NCI-H524 treated with DMSO at 0.1 percent for 48 hours (cell line): ENCODE measurements at places on chromosomes 5 and 9.

GRCh38 chr9:14180093-14180959 is 133.6 kb downstream of the NFIB start:
- DNase-seq: no peak

DNA sequence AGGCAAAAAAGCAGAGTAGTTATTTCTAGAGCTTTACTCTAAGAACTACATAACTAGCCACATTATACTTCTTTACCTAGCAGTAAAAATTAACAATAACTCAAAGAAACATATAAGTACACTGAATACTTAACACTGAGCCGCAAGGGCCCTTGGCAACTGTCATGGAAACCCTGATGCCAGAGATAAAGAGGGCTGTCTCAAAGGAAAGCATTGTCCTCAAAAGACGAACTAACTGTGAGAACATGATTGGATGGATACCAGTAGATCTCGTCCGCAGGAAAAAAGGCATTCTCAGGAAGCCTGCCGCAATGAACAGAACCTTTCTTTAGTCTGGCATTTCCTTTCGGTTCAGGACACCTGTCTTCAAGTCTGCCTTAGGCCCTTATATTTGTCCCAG is 379.0 kb upstream of the SLC30A5 start:
- DNase-seq: no peak

DNA sequence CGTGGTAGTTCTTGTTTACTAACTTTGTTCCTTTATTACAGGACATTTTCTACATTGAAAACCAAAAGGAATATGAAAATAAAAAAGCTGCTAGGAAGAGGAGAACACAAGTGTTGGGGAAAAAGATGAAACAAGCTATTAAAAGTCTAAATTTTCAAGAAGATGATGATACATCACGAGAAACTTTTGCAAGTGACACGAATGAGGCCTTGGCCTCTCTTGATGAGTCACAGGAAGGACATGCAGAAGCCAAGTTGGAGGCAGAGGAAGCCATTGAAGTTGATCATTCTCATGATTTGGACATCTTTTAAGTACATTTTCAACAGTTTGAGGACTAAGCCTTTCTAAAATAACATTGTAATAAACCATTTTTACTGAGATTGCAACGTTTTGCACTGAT is 23.8 kb downstream of the PHAX start:
- no peak for DNase-seq

DNA sequence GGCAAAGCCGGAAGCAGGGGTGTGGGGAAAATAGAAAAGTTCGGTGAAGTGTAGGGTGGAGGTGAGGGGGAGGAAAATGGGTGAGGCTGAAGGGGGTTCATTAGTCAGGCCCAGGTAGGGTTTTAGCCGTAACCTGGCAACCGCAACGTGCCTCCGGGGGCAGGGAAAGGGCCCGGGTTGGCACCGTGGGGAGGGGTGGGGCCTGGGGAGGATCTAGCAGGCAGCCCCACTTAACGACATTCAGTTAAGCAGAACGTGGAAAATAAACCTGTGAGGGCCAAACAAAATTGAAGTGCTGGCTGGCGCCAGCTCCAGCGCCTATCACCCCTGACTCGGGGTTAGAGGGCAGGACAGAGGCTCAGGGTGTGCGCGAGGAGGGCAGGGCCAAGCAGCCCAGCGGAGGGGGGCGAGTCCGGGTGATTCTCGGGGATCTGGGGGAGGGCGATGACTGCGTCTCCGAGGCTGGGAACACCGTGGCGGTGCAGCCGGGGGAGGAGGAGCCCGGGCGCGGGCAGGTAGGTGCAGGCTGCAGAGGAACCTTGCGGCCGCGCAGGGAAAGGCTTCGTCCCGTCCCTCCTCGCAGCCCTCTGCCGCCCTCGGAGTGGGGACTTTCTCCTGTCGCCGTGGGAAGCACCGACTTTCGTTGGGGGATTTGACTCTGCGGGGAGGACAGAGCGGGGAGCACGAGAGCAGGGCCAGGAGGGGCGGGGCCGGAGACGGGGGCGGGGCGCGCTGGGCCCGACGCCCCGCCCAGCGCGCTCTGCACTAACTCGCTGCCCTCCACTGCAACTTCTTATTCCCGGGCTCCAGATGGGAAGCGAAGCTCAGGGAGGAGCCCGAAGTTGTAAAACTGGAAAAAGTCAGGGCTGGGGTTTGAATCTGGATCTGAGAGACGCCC is 5.1 kb downstream of the RGS14 start:
- DNase-seq: no peak

DNA sequence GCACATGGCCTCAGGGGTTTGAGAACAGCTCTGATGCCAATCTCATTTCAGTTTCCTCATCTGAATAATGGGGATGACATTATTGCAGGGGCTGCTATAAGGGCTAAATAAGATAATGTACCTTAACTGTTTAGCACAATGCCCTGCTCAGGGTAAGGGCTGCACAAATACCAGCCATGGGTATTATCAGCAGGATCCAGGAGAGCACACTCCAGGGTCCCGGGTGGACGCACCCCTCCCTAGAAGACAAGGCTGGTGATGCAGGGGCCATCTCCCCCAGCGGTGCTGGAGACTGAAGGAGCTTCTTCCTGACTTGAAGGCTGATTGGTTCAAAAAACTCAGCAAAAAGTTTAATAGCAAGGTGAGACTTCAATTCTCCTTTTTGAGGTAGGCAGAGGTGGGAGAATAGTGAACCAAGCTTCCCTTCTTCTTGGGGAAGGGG is 2.7 kb upstream of the CXXC5 start:
- DNase-seq: no peak

DNA sequence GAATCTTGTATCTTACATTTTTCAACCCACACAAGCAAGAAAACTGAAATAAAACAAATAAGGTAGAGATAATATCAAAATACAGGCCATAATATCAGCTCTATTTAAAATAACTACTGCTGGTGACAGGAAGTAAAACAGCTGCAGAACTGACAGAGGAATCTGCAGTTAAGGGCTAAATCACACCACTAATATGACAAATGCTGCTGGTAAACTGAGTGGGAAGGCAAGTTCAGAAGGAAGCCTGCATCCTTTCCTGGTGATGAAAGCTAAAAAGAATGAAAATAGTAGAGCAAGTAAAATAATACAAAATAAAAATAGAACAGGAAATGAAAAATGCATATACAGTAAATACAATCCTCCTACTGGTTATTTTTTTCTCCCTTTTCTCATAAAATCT is 1293.7 kb upstream of the C9orf72 start:
- DNase-seq: no peak

GRCh38 chr9:89842267-89842768 is 237.5 kb downstream of the GADD45G start:
- no peak for DNase-seq

DNA sequence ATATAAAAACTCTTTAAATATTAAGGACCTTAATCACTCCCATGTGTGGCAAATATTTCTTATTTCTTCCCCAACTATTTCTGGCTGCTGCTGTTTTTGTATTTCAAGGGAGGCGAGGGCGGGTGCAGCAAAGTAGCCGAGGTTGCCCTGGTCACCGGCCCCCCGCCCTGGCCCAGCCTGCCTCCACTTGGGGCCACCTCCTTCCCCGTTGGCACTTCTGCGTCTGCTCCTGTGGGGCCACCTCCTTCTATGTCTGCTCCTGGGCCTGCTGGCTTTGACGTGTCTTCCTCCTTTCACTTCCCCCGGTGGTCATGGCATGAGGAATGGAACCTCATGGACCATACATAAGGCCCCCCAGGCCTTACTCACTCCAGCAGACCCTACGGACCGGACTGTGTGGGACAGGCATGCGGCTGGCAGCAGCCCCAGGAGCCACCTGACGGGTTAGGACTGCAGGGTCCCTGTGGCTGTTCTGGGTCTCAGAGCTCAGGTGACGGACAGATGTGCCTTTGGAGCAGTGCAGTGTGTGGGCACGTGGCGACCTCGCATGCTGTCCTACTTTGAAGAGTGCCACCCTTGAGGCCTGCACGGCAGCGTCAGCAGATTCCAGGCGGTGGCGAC is 5.8 kb upstream of the ENTPD8 start:
- DNase-seq: no peak

DNA sequence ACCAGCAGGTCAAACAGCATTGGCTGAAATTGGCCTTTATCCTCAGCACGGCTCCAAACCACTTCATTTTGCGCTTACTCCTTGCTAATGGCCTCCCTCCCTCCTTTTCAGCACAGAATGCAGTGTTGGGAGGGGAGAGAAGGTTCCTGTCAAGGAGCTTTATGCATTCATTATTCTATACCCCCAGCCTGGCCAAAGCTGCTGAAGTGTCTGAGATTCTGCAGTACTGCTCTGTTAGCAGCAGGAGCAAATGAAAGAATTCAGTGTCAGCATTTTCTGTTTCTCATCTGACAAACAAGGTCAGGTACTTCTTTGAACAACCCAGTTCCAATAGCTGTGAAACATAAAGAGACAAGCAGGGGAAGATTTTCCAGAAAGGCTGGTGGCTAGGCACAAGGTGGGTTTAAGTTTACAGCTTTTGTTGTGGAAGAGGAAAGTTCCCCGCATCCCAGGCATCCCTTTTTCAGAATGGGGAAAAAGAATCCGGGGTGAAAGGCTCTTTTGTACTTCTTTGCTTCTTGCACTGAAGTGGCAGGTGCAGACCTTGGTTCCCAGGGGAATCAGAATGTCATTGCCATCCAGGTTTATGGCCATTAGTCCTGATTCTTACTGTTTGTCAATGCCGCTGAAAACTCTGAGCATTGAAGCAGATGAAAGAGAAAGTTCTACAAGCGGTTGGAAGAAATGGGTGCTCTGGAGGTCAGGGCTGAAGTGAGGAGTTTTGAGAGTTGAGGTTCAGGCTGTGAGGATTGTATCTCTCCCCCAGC is 109.3 kb upstream of the APC start:
- DNase-seq: no peak

GRCh38 chr5:7363067-7363677 is 32.8 kb upstream of the ADCY2 start:
- DNase-seq: no peak
